Stimulated activated CD4-positive, alpha-beta T cell treated with anti-CD3 and anti-CD28 coated beads, Interleukin-2, amount 100 ng/mL, for 4 hours (primary cell): ENCODE measurements at places on chromosomes 7 and 10.

- no peak for DNase-seq
These were observed 166.7 kb upstream of the YAE1 start for GRCh38 chr7:39399458-39399857.

GRCh38 chr10:65620404-65621048 lies 1305.3 kb upstream of the LRRTM3 start:
- no peak for DNase-seq

DNA sequence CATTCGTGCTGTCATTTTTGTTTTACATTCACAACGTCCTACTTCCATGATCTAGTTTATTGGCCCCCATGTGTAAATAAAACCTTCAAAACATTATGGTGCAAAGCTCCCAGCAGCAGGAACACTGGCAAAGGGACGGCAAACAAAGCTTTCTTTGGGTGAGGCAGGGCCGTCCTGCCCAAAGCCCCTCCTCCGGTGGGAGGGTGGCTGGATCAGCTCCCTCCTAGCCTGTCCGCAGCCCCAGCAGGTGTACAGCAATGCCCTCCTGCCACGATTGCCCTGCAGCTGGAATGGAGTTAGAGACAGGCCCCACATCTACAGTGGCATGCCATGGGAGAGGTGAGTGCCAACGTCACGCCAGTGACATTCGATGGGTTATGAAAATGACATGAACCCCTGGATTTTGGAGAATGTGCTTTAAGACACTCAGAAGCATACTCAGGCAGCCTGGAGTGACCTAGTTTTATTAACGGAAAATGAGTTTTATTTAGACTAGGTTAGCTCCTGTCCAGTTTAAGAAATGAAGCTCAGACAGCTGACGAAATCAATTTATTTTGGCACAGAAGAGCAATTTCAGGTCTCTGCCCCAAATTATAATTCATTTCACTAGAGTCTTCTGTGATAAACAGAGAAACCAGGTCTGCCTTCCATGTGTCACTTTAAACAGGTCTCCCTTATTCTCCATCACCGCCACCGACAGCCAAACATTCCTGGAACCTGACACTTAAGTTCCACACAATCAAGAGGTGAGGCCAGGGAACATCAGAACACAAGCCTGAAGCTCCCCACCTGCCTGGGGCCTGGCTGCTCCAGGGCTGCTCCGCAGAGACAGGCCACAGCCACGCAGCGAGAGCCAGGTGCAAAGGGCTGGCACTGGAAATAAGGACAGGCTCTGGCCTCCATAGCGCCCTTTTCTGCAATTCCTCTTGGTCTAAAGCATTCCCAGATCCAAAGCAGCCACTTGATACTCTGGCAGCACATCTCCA lies 50.1 kb downstream of the VOPP1 start:
- no peak for DNase-seq

GRCh38 chr7:82961240-82961639 lies 201.4 kb downstream of the PCLO start:
- DNase-seq, result no peak

GRCh38 chr7:131800531-131800930 lies 244.1 kb upstream of the PODXL start:
- DNase-seq, result no peak

GRCh38 chr10:111303887-111304286 lies 227.1 kb downstream of the ADRA2A start:
- no peak for DNase-seq

- DNase-seq, result no peak
These were observed 42.0 kb downstream of the SHH start for GRCh38 chr7:155770241-155770640.

DNA sequence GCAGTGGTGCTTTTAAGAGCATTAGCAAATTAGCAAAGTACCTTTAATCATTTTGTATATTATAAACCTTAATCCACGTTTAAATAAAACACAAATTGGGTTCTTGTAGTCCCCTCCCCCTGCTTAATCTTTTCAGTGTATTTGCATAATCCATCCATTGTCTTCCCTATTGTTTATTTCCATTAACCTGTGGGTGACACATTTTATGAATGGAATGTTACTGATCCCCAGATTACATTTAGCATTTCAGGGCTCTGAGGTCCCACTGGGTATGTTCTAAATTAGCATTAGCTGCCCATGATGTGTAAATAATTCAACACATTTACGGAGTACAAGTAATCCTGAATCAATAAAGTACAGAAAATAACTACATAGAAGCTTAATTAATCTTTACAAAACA lies 138.4 kb upstream of the FEZF1 start:
- no peak for DNase-seq

DNA sequence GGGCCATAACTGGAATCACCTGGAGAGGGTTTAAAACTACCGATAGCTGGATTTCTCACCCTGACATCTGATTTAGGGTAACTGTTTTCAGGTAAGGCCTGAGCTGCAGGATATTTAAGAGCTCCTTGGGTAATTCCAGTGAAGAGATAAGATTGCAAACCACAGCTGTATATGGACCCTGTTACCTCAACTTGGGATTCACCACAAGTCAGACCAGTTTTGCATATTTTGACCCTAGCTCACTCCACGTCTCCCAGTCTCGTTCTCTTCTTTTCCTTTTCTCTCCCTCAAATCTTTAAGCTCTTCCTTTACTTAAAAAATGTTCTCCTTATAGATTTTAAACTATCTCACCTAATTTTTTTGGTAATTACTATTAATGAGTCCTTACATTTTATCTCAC lies 264.4 kb downstream of the THSD7A start:
- DNase-seq, result no peak

- no peak for DNase-seq
These were observed 135.8 kb downstream of the RGS10 start for GRCh38 chr10:119406601-119407253.

GRCh38 chr7:47778153-47778661 lies 170.1 kb downstream of the PKD1L1 start:
- DNase-seq, result no peak

DNA sequence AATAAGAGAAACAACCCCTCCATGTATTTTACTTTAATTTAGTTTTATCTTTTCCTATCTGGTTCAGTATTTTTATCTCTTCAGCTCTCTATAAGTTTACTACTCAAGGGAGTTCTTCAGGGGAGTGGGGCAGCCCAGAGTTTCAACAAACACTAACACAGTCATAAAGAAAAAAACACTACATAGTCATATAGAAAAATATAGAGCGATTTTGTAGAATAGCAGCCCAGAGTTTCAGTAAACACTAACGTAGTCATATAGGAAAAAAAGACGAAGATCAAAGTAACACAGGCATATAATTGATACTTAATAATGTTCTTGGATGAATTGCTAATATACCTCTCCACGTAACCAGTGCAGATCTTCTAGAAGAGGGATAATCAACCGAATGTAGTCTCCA lies 54.7 kb downstream of the PON1 start:
- no peak for DNase-seq

GRCh38 chr7:128947854-128948253 lies 10.1 kb downstream of the IRF5 start:
- no peak for DNase-seq

GRCh38 chr7:74612015-74612829 lies 45.3 kb upstream of the GTF2I start:
- DNase-seq, result no peak

DNA sequence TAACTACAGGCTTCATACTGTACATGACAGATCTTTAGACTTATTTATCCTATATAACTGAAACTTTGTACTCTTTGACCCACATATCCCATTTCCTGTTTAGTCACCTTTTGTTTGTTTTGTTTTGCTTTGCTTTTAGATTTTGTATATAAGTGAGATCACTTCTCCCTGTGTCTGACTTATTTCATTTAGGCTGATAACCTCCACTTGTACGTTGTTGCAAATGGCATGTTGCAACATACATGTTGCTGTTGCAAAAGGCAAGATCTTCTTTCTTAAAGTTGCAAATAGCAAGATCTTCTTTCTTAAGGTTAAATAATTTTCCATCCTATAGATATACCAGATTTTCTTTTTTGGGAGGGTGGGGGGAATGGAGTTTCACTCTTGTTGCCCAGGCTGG lies 341.5 kb downstream of the OTUD1 start:
- DNase-seq, result no peak

- no peak for DNase-seq
These were observed 135.4 kb downstream of the CXCL12 start for GRCh38 chr10:44249490-44249889.

DNA sequence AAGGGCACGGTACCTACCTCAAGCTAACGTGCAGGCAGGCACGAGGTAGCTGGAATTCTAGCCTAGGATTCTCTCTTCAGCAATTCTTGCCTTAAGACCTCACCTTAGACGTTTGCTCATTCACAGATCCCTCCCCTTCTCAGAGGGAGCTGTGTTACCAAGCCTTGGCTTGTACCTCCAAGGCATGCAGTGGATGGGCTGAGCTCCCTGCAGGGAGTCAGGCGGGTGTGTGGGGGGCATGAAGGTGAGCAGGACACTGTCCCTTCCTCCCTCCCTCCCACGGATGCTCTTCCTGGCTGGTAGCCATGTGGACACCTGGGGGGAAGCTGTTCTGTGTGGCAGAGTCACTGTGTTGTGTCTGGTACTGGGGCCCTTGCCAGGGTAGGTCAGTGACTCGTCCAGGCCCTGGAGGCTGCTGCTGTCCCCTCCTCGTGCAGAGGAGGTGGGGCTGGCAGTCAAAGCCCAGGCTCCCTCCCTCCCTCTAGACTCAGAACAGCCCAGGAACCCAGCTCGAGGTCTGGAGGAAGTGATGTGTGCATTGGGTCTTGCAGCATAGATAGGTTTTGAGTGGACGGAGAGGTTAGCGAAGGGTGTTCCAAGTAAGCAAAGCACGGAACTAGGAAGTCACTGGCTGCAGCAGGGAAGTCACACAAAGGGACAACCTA lies 222.2 kb upstream of the SH2B2 start:
- DNase-seq, result no peak

DNA sequence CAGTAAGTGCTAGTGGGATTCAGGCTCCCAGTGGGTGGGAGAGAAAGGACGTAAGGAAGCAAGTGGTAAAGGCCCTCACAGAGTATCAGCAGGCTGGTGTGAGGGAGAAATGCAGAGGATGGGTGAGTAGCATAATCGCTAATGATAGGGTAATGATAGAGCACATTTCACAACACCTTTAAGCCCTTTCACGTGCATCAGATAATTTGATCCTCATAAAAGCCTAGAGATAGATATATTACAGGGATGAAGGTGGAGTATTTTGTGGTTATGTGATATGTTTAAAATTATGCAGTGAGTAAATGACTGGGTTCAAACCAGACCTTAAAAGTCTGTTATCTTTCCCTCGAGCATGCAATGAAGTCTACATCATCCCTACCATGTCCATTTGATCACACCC lies 10.3 kb downstream of the LEP start:
- no peak for DNase-seq

DNA sequence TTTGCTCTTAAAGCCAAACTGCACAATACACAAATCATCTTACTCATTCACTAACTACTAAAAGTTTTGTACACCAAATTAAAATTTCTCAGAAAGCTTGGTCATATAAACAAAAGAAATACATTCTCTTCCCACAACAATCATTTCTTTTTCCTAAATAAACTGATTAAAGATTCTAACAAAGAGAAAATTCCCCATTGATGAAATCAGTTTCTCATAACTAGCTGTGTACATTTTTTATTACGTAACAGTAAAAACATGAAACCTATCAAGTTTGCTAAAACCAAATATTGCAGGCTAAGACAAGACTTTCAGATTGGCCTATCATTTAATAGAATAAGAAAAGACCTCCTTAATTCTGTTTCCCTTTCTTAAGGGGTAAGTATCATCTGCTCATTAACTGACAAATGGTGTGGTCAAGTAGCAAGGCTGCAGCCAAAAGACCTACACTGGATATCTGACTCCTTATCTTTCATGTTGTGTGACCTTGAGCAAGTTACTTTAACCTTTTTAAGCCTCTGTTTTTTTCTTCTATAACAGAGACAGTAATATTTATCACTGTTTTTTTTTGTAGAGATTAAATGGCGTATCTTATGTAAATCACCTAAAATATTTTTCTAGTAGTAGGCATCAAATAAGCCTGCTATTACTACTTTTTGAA lies 22.4 kb downstream of the NAMPT start:
- DNase-seq, result no peak

DNA sequence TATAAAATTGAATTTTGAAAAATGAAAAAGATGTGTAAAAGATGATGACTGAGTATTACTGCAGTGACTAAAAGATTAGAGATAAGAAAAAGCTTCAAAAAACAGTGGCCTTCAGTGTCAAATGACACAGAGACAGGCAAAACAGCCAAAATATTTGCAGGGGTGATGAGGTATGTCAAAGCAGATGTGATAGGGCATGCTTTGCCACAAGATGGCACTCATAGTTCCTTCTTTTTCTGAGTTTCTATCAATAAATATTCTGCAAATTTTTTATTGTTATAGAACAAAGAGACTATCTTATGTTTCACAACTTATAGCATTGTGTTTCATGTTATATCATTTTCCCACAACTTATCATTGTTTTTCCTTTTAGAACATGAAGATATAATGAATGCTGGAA lies 344.1 kb upstream of the HPS1 start:
- DNase-seq, result no peak

DNA sequence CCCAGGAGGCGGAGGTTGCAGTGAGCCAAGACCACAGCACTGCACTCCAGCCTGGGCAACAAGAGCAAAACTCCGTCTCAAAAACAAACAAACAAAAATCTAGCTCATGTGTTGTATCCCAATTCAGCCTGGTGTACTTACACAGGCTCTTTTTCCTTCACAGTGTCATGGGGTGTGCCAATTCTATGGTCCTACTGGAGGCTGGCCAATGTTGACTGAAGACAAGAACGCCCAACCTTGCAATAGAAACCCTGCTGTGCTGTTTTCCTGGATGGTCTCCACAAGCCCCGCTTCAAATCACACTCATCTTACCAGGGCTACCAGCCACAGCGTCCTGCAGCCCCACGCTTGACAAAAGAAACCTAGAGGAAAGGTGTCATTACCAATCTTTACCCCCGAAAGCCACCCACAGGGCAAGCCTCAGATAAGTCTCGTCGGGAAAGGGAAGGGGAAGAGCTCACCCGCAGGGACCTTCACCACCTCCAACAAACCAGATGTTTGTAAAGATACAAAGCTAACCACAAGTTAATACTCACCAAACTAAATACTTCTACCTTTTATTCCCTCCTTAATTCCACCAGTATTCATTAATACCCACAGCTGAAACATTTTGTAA lies 64.8 kb downstream of the TNS3 start:
- no peak for DNase-seq

GRCh38 chr7:35680403-35681013 lies 14.4 kb downstream of the HERPUD2 start:
- no peak for DNase-seq

- DNase-seq, result no peak
These were observed 1.4 kb downstream of the APBB1IP start for GRCh38 chr10:26439406-26440087.

GRCh38 chr10:112360308-112361270 lies 13.3 kb upstream of the ACSL5 start:
- DNase-seq, result no peak
